Activated CD4-positive, alpha-beta T cell treated with anti-CD3 and anti-CD28 coated beads, Interleukin-2, amount 10 ng/mL, durations not matched to agents 7 days and 5 days (primary cell): ENCODE measurements at places on chromosomes 13 and 19. TPM values are rescaled to one million over a fixed set of nuclear protein-coding genes. Genes with fewer than 3 reads are reported as not detected.

The CYP4F2 gene
- total RNA-seq, result not detected

The TMTC4 gene
- 28.4 TPM for total RNA-seq

The ALG11 gene
- 31.7 TPM for total RNA-seq

The LHB gene
- not detected for total RNA-seq

The TJP3 gene
- total RNA-seq, result 3.5 TPM

The ZNF66 gene
- total RNA-seq, result 11.8 TPM

The EGLN2 gene
- 124 TPM for total RNA-seq

The CYP2F1 gene
- not detected for total RNA-seq

The ZNF850 gene
- total RNA-seq, result 9.3 TPM

The RNF113B gene
- total RNA-seq, result not detected

The ARGLU1 gene
- total RNA-seq, result 132 TPM

The ZNF615 gene
- total RNA-seq, result 11.7 TPM

The KIR2DL4 gene
- 0.30 TPM for total RNA-seq

The ZNF90 gene
- 12.3 TPM for total RNA-seq

GRCh38 chr19:28466107-28467045, 746.6 kb downstream of the UQCRFS1 start:
- no peak overlapping the region for H3K4me3 ChIP-seq
- peak overlapping the region; percentile 84 for H3K27ac ChIP-seq
- DNase-seq, result peak; percentile 80
- H3K4me1 ChIP-seq, result peaks cover 62% of the 10 kb centered on the region
- no peaks in the 10 kb centered on the region for H3K36me3 ChIP-seq

DNA sequence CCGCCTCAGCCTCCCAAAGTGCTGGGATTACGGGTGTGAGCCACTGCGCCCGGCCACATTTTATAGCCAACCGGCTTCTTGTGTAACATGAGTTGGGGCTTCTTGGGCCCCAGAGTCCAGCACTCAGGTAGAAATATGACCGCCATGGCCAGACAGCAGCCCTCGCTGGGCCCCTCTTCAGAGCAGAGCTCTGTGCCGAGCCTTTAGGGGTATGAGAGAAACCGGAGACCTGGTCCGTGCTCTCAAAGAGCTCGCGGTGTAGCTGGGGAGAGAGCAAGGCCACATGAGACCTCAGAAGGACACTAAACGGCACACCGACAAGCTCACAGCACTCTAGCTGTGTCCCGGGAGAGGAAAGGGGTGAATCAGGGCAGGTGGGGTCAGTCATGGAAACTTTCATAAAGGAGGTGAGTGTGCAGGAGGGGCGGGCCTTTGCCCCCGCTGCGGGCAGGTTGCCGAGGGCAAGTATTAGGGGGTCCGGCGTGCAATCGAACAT, 15.8 kb downstream of the ACTN4 start:
- no peak overlapping the region for H3K4me3 ChIP-seq
- no peaks in the 10 kb centered on the region for H3K27me3 ChIP-seq
- peaks cover 81% of the 10 kb centered on the region for H3K4me1 ChIP-seq
- peaks cover 36% of the 10 kb centered on the region for H3K36me3 ChIP-seq

GRCh38 chr13:80560609-80561008, 219.7 kb upstream of the SPRY2 start:
- no peak for DNase-seq
- no peak overlapping the region for H3K4me3 ChIP-seq
- H3K4me1 ChIP-seq, result peaks cover 11% of the 10 kb centered on the region
- H3K27ac ChIP-seq, result no peak overlapping the region
- no peaks in the 10 kb centered on the region for H3K36me3 ChIP-seq
- H3K27me3 ChIP-seq, result no peaks in the 10 kb centered on the region

GRCh38 chr13:111850458-111850857, 216.5 kb upstream of the SOX1 start:
- H3K27me3 ChIP-seq, result peaks cover 11% of the 10 kb centered on the region
- H3K36me3 ChIP-seq, result no peaks in the 10 kb centered on the region
- no peak overlapping the region for H3K4me3 ChIP-seq
- H3K27ac ChIP-seq, result no peak overlapping the region

DNA sequence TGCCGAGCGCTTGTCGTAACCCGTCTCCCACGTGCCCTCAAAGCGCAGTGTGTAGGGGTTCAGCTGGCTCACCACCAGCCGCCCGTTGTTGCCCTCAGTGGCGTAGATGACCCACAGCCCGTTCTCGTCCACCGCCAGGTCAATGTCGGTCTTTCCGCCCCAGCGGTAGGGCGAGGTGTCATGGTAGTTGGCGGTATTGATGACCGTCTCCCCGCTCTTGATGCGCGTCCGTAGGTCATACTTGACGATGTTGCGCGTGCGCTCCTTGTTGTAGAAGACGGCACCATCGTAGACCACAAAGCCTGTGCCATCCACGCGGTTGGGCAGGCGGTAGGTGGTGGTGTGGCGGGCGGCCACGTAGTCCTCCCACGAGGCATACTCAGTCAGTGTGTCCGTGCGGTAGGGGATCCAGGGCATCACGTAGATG, 26.5 kb upstream of the ASF1B start:
- no peaks in the 10 kb centered on the region for H3K27me3 ChIP-seq
- DNase-seq, result no peak
- no peak overlapping the region for H3K4me3 ChIP-seq
- peaks cover 2% of the 10 kb centered on the region for H3K36me3 ChIP-seq
- peaks cover 16% of the 10 kb centered on the region for H3K4me1 ChIP-seq

DNA sequence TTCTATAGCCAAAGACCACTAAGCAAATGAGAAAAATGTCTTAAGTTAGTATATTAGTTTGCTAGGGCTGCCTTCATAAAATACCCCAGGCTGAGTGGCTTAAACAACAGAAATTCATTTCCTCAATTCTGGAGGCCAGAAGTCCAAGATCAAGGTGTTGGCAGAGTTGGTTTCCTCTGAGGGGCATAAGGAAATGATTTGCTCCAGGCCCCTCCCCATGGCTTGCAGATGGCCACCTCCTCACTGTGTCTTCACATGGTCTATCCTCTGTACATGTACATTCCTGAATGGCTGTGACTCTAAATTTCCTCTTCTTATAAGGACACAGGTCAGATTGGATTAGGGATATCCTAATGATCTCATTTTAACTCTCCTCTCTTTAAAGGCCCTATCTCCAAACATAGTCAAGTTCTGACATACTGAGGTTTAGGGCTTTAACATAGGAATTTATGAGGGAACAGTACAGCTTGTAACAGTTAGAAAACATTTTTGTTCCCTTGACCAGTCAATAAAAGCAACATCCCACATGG, 307.4 kb downstream of the DIAPH3 start:
- no peak overlapping the region for H3K4me3 ChIP-seq
- no peak overlapping the region for H3K27ac ChIP-seq

- peak; percentile 36 for DNase-seq
- H3K4me1 ChIP-seq, result peaks cover 9% of the 10 kb centered on the region
- H3K4me3 ChIP-seq, result peak overlapping the region; percentile 52
- H3K27me3 ChIP-seq, result peaks cover 36% of the 10 kb centered on the region
- no peak overlapping the region for H3K27ac ChIP-seq
These were observed 5.7 kb downstream of the ATP4A start for GRCh38 chr19:35557539-35558399.

DNA sequence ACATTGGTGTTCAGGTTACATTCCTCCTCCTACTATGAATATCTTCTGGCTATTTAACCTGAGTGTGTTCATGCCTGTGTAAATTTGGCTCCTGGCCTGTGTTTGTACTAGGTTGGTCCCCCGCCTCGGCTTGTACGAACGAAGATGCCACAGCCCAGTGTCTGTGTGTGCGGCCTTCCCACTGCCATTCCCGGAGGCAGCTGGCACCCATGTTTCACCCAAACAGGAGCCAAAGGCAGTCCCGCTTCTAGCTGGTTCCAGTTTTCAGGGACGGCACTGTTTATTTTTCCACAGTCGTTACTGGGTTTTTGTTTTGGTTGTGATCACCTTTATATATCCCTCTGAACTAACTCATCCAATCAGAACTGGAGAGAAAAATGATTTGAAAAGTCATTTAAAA, 102.5 kb upstream of the ZNF536 start:
- no peak for DNase-seq
- no peak overlapping the region for H3K27ac ChIP-seq
- no peaks in the 10 kb centered on the region for H3K4me1 ChIP-seq
- H3K4me3 ChIP-seq, result no peak overlapping the region

DNA sequence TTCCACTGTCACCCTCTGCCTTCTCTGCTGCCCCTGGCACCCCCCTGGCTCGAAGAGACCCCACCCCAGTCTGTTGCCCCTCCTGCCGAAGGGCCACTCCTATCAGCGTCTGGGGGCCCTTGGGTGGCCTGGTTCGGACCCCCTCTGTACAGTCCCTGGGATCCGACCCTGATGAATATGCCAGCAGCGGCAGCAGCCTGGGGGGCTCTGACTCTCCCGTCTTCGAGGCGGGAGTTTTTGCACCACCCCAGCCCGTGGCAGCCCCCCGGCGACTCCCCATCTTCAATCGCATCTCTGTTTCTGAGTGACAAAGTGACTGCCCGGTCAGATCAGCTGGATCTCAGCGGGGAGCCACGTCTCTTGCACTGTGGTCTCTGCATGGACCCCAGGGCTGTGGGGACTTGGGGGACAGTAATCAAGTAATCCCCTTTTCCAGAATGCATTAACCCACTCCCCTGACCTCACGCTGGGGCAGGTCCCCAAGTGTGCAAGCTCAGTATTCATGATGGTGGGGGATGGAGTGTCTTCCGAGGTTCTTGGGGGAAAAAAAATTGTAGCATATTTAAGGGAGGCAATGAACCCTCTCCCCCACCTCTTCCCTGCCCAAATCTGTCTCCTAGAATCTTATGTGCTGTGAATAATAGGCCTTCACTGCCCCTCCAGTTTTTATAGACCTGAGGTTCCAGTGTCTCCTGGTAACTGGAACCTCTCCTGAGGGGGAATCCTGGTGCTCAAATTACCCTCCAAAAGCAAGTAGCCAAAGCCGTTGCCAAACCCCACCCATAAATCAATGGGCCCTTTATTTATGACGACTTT, 2.0 kb downstream of the ZFP36 start:
- peaks cover 1% of the 10 kb centered on the region for H3K27me3 ChIP-seq
- H3K27ac ChIP-seq, result peak overlapping the region; percentile 97
- H3K4me3 ChIP-seq, result peak overlapping the region; percentile 87
- peaks cover 48% of the 10 kb centered on the region for H3K4me1 ChIP-seq

DNA sequence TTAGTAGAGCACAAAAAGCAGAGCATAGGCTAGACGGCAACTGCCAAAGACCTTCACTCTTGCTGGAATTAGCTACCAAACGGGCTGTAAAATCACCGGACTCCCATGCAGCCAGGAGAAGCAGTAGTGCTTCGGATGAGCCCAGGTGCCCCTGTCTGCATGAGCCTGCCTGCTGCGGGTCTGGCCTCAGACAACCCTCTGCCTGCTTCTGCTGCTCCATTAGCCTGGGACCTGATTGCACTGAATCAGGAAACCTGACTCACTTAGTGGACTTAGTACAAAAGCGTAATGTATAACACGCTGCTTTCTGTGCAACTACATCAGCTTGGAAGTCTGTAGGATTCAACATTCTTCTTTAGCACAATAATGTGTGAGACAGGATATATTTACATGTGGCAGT, 170.0 kb downstream of the LMO7 start:
- no peak overlapping the region for H3K4me3 ChIP-seq
- H3K27ac ChIP-seq, result no peak overlapping the region
- peaks cover 12% of the 10 kb centered on the region for H3K36me3 ChIP-seq
- peaks cover 22% of the 10 kb centered on the region for H3K4me1 ChIP-seq

DNA sequence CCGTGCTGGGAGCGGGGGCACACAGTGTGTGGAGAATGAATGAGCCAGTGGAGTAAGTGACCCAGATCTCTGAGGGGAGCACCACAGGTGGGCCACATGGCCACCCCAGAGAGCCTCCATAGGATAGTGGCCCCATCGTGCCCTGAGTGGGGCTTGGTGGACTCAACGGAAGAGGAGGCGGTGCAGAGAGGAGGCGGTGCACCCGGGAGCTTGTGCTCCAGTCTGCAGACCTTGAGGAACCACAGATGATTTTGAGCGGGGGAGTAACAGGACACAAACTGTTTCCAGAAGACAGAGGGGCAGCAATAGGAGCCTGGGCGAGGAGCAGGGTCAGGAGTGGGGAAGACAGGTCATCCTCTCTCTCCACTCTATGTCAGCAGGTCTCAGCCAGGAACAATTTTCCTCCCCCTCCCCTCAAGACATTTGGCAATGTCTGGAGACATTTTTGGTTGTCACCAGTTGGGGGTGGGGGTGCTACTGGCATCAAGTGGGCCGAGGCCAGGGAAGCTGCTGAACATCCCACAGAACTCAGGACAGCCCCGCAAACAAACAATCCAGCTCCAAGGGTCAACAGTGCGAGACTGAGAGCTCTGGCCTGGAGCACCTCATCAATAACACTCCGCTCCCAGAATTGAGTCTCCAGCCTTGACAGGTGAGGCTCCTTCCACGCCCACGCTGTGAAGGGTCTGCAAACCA, 182.2 kb downstream of the USP12 start:
- H3K4me3 ChIP-seq, result no peak overlapping the region
- DNase-seq, result no peak
- peaks cover 5% of the 10 kb centered on the region for H3K4me1 ChIP-seq
- H3K27me3 ChIP-seq, result peaks cover 3% of the 10 kb centered on the region
- H3K27ac ChIP-seq, result no peak overlapping the region

- peaks cover 6% of the 10 kb centered on the region for H3K4me1 ChIP-seq
- no peak overlapping the region for H3K4me3 ChIP-seq
- H3K36me3 ChIP-seq, result no peaks in the 10 kb centered on the region
- no peak for DNase-seq
- H3K27me3 ChIP-seq, result no peaks in the 10 kb centered on the region
- H3K27ac ChIP-seq, result no peak overlapping the region
These were observed 3.2 kb downstream of the SERPINE3 start for GRCh38 chr13:51342706-51343105.

GRCh38 chr19:52335768-52336116, 301 bp upstream of the ZNF610 start:
- DNase-seq, result no peak
- peak overlapping the region; percentile 99 for H3K27ac ChIP-seq
- H3K27me3 ChIP-seq, result no peaks in the 10 kb centered on the region
- peaks cover 15% of the 10 kb centered on the region for H3K4me1 ChIP-seq
- H3K4me3 ChIP-seq, result peak overlapping the region; percentile 92

DNA sequence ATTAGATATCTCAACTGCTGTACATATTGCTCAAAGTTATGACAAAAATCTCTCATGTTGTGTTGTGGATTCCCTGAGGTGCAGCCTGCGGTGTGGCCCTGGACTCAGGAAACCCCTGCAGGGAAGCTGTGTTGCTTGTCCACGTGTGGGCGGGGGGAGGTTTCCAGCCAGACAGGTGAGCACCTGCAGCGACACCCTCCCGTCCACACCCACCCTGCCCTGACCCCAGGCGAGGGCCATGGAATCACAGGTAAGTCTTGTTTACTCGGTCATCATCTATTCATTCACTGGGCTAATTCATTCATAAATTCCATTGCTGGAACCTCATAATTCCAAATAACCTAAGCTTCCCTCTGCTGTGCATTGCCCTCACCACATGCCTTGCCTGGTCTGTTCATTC, 14.1 kb downstream of the PLPP2 start:
- H3K27ac ChIP-seq, result no peak overlapping the region
- no peak for DNase-seq
- no peaks in the 10 kb centered on the region for H3K4me1 ChIP-seq
- no peak overlapping the region for H3K4me3 ChIP-seq
- H3K27me3 ChIP-seq, result peaks cover 13% of the 10 kb centered on the region
